Caki2 (cell line): ENCODE measurements at places on chromosomes 13 and 19. TPM values are rescaled to one million over a fixed set of nuclear protein-coding genes. Genes with fewer than 3 reads are reported as not detected.

MCEMP1 gene
- not detected in 2 replicates for total RNA-seq

SHISA2 gene
- total RNA-seq, result 127 and 148 TPM in 2 replicates

ZNF547 gene
- total RNA-seq, result 3.1 and 8.7 TPM in 2 replicates

CILP2 gene
- total RNA-seq, result 0.20 TPM in 1 of 2 replicates, not detected in the other

DLL3 gene
- 5.8 and 11.8 TPM in 2 replicates for total RNA-seq

CYP2A7 gene
- total RNA-seq, result not detected in 2 replicates

TEX101 gene
- not detected in 2 replicates for total RNA-seq

SMIM44 gene
- not detected in 2 replicates for total RNA-seq

ZNF816 gene
- total RNA-seq, result 10.0 and 15.9 TPM in 2 replicates

ZNF208 gene
- not detected in 2 replicates for total RNA-seq

SERP2 gene
- not detected in 2 replicates for total RNA-seq

NCAN gene
- total RNA-seq, result not detected in 2 replicates

ZIM2 gene
- not detected in 2 replicates for total RNA-seq

GEMIN7 gene
- total RNA-seq, result 79.7 and 108 TPM in 2 replicates

C1QTNF9 gene
- 0.09 TPM in 1 of 2 replicates, not detected in the other for total RNA-seq

WDR88 gene
- not detected in 2 replicates for total RNA-seq

PCDH17 gene
- not detected in 2 replicates for total RNA-seq
